ENCODE measurements at places on chromosomes 11 and 22.

- DNase-seq, result no peak
Measured at GRCh38 chr11:16309226-16309625, 47.1 kb downstream of the SOX6 start.

- DNase-seq, result no peak
Measured at GRCh38 chr11:72789493-72790131, 4.2 kb downstream of the STARD10 start.

DNA sequence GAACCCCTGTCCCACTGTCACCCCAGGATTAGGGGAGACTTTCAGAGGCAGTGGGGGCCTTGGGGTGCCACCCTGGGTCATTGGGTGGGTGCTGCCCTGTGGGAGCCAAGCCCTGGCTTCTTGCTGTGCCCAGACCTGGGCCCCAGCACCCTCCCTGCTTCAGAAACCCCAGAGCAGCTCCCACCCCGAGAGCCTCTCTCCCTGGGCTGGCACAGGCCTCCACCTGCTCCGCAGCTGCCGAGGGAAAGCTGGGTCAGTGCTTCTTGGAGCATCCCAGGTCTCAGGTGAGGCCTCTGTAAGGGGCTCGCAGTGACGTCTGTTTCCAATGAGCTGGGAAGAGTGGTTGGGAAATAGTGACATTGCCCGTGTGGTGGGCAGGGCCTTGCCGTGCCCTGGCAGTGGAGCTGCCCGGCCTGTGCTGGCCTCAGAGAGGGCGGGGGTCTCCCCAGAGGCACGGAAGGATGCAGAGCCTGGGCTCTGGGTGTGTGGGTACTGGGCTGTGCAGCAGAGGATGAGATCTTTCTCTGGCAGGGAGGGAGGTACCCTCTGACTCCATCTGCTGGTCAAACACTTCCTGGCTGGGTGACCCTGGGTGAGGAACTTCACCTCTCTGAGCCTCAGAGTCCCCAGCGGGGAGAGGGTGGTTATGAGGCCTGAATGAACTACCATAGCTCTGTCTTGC is 23.0 kb downstream of the C22orf23 start:
- DNase-seq, result no peak

GRCh38 chr11:66081505-66081904 is 11.4 kb downstream of the PACS1 start:
- peak; percentile 52 for DNase-seq

DNA sequence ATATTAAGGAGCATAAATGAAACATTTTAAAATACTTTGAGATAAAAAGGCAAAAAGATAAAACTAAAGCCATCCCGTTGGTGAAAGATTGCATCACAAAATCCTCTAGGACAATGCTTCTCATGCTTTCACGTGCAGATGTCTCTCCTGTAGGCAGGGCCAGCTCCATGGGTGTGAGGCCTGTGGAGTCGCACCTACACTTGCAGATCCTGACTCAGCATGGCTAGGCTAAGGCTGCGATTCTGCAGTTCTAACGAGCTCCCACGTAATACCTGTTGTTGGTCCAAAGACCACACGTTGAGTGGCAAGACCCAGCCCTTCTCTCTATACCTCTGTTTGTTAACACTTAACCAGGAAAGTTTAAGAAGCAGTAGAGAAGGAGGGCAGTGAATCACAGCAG is 62.1 kb upstream of the CAPRIN1 start:
- no peak for DNase-seq

- no peak for DNase-seq
Measured at GRCh38 chr11:116454020-116454645, 318.7 kb downstream of the BUD13 start.

DNA sequence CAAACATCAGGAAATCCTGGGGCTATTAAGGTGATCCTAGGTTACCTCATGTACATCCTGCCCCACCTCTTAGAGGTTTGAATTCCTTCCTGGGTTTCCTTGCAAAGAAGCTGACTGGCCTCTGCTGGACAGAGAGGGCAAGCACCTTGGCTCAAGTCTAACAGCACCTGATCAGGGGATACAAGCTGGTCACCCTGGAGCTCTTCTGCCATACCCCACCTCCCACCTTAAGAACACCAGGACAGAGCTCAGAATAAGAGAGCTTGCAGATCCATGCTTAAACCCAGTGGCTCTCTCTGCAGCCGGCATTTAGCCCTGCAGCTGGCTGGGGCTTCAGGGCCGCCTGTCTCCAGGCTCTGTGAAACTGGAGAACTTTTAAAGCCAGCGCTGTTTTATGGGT is 386.6 kb upstream of the NARS2 start:
- no peak for DNase-seq

GRCh38 chr22:30667107-30667493 is 575 bp downstream of the DUSP18 start:
- no peak for DNase-seq

DNA sequence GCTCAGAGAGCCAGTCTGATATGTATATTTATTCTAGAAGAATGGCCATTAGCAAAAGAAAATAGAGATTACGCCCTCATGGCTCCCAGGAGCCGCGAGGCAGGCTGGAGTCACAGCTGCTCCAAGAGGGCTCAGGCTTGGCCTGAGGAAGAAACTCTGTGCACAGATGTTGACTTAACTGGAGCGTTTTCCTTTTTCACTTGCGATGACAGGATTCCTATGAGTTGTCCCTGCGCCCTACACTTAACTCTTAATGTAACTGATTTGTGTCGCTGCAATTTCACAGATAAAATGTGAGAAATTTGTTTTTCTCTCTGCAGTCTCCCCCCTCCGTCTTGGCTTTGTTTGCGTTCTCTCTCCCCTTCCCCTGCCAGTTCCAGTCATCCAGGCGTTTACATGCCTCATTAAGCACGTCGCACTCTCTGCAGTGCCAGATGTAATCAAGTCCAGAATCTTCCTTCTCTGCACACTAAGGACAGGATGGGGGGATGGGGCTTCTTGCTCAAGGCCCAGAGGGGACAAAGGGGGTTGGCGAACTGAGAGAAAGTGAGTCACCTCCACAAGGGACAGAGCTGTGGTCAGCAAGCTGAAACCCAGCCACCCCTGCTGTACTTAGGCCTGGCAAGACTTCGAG is 1060.1 kb downstream of the NTM start:
- DNase-seq, result no peak

GRCh38 chr11:128827191-128827893 is 39.8 kb downstream of the KCNJ1 start:
- DNase-seq, result no peak

DNA sequence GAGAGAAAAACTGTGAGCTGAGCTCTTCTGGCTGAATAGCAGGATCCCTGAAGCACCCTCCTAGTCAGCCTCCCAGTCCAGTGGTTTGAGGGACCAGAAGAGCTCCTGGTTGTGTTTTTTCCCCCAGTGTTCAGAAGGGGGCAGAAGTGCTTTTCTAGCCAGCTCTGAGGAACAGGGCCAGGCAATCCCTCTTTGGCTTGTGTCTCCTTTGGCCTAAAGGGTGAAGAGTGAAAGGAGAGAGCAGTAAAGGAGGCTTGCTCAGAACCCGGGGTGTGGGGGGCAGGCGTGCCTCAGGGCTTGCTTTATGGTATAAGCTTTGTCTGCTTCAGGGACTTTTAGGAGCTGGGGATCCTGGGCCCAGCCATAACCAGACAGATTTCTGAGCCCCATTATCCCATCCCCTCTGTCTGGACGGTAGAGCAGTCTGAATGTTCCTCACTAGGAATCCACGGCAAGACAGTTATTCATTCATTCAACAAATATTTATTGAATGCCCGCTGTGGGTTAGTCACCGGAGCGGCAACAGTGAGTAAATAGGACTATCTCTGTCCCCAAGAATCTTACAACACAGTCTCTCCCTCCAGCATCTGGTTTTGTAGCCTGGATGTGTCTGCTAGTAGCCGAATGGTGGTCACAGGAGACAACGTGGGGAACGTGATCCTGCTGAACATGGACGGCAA is 14.5 kb downstream of the ACP2 start:
- no peak for DNase-seq

GRCh38 chr22:25930788-25931310 is 188.9 kb downstream of the MYO18B start:
- no peak for DNase-seq

DNA sequence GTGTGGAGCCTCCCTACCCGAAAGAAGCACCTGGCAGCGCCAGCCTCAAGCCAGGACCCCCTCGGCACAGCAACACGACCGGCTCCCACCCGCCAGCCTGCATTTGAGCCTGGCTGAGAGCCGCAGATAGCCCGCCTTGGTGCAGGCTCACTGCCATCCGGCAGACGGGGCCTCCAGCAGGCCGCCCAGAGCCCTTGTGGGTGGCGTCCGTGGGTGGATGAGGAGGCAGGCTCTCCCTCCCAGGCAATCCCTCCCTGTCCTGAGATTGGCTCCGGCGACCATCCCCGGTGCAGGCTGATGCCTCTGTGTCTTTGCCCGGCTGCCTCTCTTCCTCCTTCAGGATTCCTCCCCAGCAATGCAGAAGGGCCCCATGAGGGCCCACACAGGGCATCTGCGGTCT is 1527.9 kb downstream of the BRD1 start:
- DNase-seq, result no peak

DNA sequence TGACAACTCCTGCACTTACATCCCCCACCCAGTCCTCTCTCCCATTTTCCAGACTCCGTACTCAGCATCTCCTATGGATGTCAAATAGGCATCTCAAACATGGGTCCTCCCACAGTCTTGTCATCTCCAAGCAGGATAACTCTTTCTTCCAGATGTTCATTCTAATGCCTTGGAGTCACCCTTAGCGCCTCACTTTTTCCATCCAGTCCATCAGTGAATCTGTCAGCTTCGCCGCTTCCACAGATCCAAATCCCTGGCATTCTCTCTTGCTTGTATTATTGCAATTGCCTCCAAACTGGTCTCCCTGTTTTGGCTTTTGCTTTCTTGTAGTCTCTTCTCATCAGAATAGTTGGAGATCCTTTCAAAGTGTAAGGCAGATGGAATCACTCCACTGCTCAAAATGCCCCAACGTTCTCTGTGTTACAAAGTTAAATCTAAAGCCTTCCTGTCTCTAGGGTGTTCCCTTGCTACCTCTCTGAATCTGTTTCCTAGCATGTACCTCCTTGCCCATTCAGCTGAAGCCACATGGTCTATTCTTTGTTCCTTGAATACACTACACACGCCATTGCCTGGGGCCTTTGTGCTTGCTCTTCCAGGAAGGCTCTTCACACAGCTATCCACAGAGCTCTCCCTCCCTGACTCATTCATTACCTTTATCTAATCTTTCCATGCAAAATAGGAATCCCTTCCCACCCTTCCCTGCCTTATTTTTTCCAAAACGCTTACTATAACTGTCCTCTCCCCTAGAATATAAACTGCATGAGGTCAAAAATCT is 64.8 kb downstream of the UBASH3B start:
- DNase-seq, result no peak

- no peak for DNase-seq
Measured at GRCh38 chr11:8365216-8365941, 101.7 kb upstream of the LMO1 start.

- no peak for DNase-seq
Measured at GRCh38 chr11:10197091-10197490, 96.9 kb downstream of the SBF2 start.

- DNase-seq, result no peak
Measured at GRCh38 chr11:100823360-100823759, 136.3 kb downstream of the ARHGAP42 start.

- DNase-seq, result no peak
Measured at GRCh38 chr11:73757598-73757997, 3.3 kb downstream of the RAB6A start.

DNA sequence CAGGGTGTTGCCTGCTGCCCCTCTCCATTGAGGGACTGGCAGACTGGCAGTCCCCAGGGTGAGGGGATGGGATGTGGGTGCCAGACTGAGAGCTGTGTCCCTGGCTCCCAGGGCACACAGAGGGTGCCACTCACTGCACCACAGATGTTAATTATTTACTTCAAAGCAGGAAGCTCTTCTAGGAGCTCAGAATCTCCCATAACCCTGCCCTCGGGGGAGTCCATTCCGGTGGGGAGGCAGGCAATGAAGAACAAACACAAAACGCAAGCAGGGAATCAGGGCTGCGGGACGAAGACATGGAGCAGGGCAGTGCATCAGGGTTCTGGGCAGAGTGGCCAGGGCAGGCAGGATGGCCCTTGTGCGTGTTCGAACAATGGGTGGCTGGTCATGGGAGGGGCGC is 24.4 kb upstream of the FLRT1 start:
- DNase-seq, result no peak

- no peak for DNase-seq
Measured at GRCh38 chr11:88695689-88696414, 358.3 kb upstream of the CTSC start.

DNA sequence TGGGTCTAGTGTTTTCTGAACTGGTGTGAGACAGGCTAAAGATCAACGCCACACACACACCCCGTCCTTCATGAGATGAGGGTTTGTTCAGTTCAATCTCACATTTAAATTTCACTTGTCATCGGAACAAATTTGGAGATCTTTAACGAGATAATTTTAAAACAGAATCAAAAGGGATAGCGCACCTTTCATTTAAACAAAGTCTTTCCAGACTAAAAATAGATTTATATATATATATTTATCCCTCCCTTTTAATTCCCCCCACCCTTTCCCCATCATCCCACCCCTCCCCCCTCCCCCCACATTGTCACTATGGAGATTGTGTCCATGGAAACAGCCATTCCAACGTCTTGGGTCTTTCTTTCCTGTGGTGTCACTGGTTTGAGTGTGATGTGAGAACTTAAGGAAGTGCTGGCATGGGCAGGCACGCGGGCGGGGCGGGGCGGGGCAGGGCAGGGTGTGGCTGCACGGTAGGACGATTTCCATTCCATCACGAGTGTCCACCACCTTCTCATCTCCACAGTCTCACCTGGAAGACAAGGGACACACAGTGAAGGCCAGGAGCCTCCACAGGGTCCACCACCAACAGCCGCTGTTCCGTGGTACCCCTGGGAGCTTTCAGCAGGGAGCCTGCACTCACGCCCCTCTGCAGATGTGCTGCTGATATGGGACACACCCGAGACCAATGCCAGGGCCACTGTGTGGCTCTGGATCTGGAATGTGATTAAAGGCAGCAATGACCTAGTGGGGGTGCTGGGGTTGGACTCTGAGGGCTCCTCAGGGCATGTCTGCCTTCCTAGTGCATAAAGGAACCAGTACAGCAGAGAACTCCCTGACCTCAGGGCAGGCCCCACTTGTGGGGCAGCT is 30.5 kb upstream of the CYP2D6 start:
- no peak for DNase-seq

- DNase-seq, result no peak
Measured at GRCh38 chr11:69371731-69372588, 78.0 kb downstream of the MYEOV start.

DNA sequence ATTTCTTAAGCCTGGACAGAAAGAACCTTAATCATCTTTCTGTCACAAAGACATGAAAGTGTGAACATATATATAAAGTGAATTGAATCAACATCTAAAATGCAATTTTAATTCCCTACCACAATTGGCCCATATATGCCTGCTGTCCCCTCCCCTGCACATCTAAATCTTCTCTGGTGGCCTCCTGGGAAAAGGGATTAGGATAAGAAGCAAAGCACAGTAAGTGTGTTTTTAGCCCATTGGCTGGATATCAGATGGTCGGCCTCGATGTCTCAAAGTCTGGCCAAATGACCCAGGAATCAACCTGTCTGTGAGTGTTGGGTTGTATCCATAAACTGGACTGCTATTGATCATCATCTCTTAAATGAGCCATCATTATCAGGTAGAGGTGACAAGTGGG is 5.8 kb downstream of the MMP3 start:
- DNase-seq, result no peak

Data from GM12892 (cell line).